ENCODE measurements at places on chromosomes 16 and 17. TPM values are rescaled to one million over a fixed set of nuclear protein-coding genes. Genes with fewer than 3 reads are reported as not detected.
A peak's percentile ranks its signal among the peaks of the same experiment; 100 is the strongest.

GRCh38 chr16:56558024-56558747, 6.7 kb upstream of the MT4 start:
- H3K4me1 ChIP-seq, result no peaks in the 10 kb centered on the region
- DNase-seq, result no peak
- H3K27ac ChIP-seq, result no peak overlapping the region
- H3K27me3 ChIP-seq, result no peaks in the 10 kb centered on the region
- no peaks in the 10 kb centered on the region for H3K36me3 ChIP-seq

DNA sequence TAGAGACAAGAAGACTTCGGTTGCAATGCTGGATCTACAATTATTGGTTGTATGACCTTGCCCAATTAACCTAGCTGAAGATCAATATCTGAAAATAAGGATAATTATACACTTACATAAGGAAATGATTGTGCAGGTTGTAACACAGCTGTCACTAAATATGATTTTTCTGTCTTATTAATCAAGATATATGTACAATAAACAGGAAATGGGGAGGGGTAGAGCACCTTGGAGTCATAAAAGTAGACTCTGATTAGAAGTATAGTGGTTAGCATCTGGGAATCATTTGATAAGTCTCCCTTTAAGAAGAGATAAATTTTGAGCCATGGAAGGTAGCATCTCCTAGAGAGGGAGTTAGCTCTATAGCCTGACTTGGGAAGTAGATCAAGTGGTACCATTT, 369.2 kb downstream of the SHISA9 start:
- no peaks in the 10 kb centered on the region for H3K4me1 ChIP-seq
- no peak overlapping the region for H3K4me3 ChIP-seq
- no peak overlapping the region for H3K27ac ChIP-seq
- H3K27me3 ChIP-seq, result no peaks in the 10 kb centered on the region

- H3K4me3 ChIP-seq, result no peak overlapping the region
- no peaks in the 10 kb centered on the region for H3K36me3 ChIP-seq
- peak; percentile 61 for DNase-seq
These were observed 26.6 kb downstream of the GSE1 start for GRCh38 chr16:85639529-85640253.

DNA sequence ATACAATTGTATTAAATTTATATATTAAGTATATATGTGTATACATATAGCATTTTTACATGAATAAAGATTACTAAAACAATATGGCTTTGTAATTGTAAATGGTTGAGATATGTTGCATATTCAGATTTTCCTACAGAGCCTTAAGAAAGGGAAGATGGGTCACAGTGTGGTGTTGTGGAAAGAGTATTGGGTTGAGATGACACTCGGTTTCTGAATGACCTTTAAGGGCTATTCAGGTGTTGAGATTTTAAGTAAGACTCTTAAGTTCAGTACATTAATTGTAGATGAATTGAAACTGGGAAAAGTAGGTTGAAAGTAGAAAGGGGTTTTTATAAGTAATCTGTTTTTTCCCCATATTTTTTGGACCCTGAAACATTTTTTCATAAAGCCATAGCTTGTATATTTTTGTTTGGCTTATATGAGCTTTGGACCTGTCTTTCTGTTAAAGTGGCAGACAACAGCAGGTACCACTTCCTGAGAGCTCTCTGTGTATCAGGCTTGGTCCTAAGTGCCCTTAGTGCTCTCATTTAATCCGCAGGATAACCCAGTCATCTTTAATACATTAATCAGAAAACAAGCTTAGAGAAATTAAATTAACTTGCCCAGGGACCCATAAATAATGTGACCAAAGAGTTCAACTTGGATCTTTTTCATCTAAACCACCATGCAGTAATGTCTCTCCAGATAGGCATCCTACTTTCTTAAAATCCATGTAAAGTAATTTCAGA, 48.5 kb upstream of the MRC2 start:
- no peak for DNase-seq
- no peaks in the 10 kb centered on the region for H3K4me1 ChIP-seq
- no peak overlapping the region for H3K27ac ChIP-seq
- H3K36me3 ChIP-seq, result peaks cover 29% of the 10 kb centered on the region
- H3K4me3 ChIP-seq, result no peak overlapping the region
- H3K27me3 ChIP-seq, result no peaks in the 10 kb centered on the region

DNA sequence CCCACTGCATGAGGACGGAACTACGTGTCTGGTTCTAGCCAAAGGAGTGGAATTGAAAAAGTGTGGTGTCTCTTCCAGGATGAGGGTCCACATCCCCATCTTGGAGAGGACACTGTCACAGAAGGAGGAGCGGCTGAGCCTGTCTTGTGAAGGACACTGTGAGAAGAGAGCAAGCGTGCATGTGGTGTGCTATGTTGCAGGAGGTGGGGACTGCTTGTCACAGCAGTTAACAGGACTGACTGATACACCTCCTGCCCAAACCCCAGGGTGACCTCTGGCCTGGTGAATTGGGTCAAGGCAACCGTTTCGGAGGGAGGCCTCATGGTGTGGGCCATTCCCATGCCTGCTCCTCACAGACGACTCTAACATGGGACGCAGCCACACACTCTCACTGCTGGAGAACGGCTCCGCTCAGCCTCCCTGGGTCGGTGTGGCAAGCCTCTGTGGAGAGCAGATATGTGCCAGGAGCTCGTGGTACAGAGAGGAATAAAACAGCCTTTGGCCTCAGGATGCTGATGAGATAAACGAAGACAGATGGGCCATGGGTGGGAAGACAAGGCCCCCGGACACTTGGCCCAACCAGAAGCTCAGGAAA, 56.4 kb upstream of the RBFOX3 start:
- peaks cover 10% of the 10 kb centered on the region for H3K4me1 ChIP-seq
- DNase-seq, result no peak
- H3K36me3 ChIP-seq, result no peaks in the 10 kb centered on the region
- H3K27me3 ChIP-seq, result no peaks in the 10 kb centered on the region

DPEP3 gene
- total RNA-seq, result not detected

TRAPPC2L gene
- total RNA-seq, result 33.0 TPM

All from right atrium auricular region (tissue), 2 donors.